DND-41 (cell line): ENCODE measurements at places on chromosomes 12 and 14.

DNA sequence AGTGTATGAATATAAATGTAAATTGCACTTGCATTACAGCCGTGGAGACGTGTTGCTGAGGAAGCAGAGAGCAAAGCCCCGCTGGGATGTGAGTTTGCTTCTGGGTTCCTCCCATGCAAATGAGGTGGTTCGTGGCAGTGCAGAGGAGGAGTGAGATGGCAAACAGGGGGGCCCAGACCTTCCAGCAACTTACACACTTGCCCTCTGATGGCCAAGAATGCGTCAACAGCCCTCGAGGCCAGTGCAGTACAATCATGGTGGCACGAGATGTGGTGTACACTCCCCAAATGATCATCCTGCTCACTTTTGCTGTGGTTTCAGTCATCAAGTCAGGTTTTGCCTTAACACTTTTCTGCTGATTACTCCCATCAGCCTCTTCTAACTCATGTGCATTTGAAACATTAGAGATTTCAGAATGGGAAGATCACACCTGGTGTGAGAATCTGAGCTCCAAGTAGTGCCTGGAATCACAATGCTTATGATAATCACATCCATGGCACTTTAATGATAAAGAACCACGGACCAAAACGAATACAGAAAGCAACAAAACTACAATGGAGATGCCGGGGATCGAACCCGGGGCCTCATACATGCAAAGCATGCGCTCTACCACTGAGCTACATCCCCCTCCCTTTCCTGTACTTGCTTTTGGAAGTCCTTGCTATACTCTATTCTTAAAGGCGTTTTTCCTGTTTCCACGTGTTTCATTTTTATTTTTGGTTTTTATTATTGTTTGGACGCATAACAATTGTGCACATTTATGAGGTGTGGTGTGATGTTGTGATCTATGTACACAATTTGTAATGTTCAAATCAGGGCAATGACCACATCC is 7.0 kb upstream of the UBC start:
- no peaks in the 10 kb centered on the region for H3K27me3 ChIP-seq
- no peaks in the 10 kb centered on the region for H3K36me3 ChIP-seq
- peaks cover 57% of the 10 kb centered on the region for H3K4me1 ChIP-seq
- DNase-seq = peak; percentile 76
- H3K4me3 ChIP-seq = peak overlapping the region; percentile 59

DNA sequence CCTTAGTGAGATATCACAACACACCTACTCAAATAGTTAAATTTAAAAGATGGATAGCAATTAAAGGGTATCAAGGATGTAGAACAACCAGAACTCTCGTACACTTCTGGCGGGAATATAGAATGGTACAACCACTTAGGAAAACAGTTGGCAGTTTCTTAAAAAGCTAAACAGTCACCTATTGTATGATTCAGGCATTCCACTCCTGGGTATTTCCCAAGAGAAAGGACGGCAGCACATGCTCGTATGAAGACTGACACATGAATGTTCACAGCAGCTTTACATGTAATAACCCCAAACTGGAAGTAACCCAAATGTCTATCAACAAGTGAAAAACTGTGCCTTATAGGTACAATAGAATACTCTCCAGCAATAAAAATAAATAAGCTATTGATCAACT is 465.2 kb downstream of the VRK1 start:
- H3K4me1 ChIP-seq = no peaks in the 10 kb centered on the region; the same call in 1 of the 2 replicates
- no peak overlapping the region for H3K27ac ChIP-seq
- no peaks in the 10 kb centered on the region for H3K27me3 ChIP-seq
- no peak for DNase-seq
- H3K36me3 ChIP-seq = no peaks in the 10 kb centered on the region

- no peaks in the 10 kb centered on the region for H3K27me3 ChIP-seq
- H3K4me1 ChIP-seq = no peaks in the 10 kb centered on the region
- H3K36me3 ChIP-seq = no peaks in the 10 kb centered on the region
- no peak for DNase-seq
- H3K27ac ChIP-seq = no peak overlapping the region
- H3K4me3 ChIP-seq = no peak overlapping the region
These were observed 91.6 kb upstream of the PTPRQ start for GRCh38 chr12:80352474-80352873.

DNA sequence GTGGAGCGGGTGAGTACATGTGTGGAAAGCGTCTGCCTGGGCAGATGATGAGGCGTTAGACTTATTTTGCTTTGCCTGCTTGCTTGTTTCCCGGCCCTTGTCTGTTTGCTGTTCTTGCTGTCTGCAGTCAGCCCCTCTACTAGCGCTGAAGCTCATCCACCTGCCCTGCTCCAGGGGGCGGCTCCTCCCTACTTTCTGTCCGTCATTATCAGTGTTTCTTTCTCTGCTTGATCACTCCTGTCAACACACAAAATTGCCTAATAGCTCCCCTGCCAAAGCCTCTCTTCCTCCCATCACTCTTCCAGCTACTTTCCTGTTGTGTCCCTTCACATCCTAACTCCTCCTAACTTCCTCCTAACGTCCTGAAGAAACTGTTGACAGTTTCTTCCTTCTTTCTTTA is 34.9 kb upstream of the GALNT8 start:
- H3K36me3 ChIP-seq = peaks cover 81% of the 10 kb centered on the region
- H3K4me3 ChIP-seq = no peak overlapping the region
- DNase-seq = no peak

DNA sequence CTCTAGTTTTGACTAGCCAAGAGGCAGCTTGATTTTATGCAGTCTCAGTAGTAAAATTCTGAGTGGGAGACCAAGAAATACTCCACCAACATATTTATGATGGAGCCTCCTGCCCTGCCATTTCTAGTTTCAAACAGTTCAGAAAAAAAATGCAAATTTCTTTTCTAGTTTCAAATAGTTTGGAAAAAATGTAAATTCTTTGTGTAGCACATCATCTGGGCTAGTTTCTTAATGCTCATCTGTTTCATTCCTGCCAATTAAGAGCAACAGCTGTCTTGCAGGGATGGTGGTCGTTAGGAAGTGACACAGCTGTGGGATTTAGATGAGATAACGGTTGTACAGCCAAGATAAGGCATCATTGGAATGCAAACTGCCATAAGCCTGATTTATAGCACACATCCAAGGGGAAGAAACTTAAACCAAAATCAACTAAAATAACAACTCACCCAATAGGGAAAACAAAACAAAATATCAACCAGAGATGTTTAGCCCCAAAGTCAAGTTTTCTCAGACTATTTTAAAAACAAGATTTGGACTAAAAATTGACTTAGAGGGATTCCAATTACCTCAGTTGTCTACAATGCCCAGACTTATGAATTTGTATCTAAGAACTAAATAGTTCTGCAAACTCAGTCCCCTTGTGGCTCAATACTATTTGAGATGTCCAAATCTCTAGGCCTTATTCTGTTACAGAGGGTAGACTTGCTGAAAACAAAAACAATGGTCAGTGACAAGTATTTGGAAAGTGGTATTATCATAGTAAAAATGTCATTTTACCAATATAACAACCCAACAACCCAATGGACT is 291.3 kb upstream of the ATP2B1 start:
- no peak for DNase-seq
- no peak overlapping the region for H3K4me3 ChIP-seq
- no peaks in the 10 kb centered on the region for H3K36me3 ChIP-seq
- H3K4me1 ChIP-seq = no peaks in the 10 kb centered on the region

DNA sequence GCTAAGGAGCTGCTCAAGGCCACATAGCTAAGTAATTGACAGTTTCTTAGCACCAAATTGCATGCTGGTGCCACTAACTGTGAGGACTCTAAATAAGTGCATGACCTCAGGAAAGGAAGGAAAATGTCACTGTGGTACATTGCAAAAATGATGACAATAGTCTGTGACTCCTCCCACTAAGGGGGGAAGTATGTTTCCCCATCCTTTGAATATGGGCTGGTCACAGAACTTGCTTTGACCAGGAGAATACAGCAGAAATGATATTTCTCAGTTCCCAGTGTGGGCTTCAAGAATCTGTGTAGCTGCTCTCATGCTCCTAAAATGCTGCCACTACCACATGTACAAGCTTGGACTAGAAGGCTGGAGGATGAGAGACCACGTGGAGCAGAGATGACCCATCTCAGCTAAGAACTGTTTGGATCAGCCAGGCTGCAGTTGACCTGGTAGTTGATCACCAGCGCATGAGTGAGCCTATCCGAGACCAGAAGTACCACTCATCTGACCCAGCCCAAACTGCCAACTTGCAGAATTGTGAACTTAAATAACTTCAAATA is 42.2 kb upstream of the NOS1 start:
- no peaks in the 10 kb centered on the region for H3K4me1 ChIP-seq
- no peaks in the 10 kb centered on the region for H3K36me3 ChIP-seq
- H3K27ac ChIP-seq = no peak overlapping the region
- DNase-seq = no peak
- H3K27me3 ChIP-seq = no peaks in the 10 kb centered on the region
- H3K4me3 ChIP-seq = no peak overlapping the region

GRCh38 chr14:42185718-42186117 is 579.0 kb downstream of the LRFN5 start:
- no peak for DNase-seq
- H3K27ac ChIP-seq = no peak overlapping the region
- H3K27me3 ChIP-seq = no peaks in the 10 kb centered on the region
- H3K36me3 ChIP-seq = no peaks in the 10 kb centered on the region

- peaks cover 23% of the 10 kb centered on the region for H3K4me1 ChIP-seq
- DNase-seq = no peak
- H3K27me3 ChIP-seq = no peaks in the 10 kb centered on the region
- no peaks in the 10 kb centered on the region for H3K36me3 ChIP-seq
These were observed 100.5 kb upstream of the SLC38A2 start for GRCh38 chr12:46472893-46473633.

DNA sequence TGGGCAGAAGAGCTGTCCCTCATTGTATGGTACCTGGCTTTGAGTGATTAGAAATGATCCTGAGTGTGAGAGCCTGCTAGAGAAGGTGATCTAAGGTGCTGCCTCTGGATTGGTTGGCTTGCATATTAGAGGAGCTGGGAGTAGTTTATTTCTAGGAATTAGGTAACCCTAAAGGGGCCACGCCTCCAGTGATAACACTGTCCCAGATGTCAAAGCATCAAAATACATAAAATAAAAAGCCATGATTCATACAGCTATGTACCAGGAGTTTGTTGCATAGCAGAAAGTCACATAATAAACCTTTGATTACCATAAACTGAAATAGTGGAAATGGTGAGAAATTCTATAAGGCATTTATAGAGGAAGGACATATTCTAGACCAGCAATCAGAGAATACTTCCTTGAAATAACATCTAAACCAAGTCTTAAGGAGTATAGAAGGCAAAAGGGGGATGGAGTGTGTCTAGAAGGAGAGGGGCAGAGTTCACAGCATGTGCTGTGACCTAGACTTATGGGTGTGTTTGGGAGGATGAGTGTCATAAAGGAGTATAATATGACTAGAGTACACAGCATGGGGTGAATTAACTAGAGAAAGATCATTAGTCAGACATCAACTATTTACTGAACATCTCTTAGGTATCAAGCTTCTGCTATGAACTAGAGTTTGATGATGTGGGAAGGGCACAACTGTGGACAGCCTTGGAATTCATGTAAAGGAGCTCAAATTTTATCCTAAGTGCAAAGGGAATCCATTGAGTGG is 686.4 kb downstream of the GALC start:
- H3K4me1 ChIP-seq = no peaks in the 10 kb centered on the region
- H3K27me3 ChIP-seq = no peaks in the 10 kb centered on the region
- DNase-seq = no peak
- no peaks in the 10 kb centered on the region for H3K36me3 ChIP-seq
- no peak overlapping the region for H3K4me3 ChIP-seq

DNA sequence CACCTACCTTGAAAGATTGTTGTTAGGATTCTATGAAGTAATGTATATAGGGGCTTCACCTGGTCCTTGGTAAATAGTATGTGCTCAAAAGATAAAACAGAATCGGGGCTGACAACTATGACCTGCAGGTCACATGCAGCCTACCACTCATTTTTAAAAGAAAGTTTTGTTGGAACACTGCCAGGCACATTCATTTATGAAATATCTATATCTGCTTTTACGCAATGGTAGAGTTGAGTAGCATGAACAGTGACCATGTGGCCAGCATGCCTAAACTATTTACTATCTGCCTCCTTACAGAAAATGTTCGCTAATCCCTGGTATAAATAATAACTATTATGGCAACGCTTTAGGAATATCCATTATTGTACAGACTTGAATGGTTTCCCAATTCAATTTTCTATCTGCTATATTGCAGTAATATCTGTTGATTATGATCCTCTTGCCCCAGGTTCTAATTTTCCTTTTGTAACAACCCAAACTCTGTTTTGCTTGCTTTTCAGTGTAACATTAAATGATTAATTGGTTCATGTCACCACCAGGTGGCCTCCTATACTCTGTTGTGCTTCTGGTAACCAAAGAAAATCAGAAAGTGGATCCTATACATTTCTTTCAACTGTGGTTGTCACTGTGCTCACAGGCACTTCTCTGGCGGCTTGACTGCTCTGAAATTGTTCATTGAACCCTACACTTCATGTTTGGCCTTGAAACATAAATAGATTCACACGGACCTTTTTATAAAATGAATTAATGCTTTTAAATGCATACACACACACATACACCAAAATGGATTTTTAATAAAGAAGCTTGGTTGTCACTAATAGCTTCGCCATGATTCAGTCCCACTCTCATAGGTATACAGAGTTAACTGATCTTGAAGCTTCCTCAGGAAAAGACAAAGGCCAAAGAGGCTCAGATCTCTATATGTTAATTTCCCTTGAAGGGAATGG is 227.7 kb upstream of the NPAS3 start:
- H3K27ac ChIP-seq = no peak overlapping the region
- H3K4me3 ChIP-seq = no peak overlapping the region

- H3K4me1 ChIP-seq = no peaks in the 10 kb centered on the region
- no peak overlapping the region for H3K27ac ChIP-seq
- H3K27me3 ChIP-seq = no peaks in the 10 kb centered on the region
- H3K4me3 ChIP-seq = no peak overlapping the region
- no peak for DNase-seq
These were observed 886.1 kb downstream of the BCL11B start for GRCh38 chr14:98385851-98386250.

DNA sequence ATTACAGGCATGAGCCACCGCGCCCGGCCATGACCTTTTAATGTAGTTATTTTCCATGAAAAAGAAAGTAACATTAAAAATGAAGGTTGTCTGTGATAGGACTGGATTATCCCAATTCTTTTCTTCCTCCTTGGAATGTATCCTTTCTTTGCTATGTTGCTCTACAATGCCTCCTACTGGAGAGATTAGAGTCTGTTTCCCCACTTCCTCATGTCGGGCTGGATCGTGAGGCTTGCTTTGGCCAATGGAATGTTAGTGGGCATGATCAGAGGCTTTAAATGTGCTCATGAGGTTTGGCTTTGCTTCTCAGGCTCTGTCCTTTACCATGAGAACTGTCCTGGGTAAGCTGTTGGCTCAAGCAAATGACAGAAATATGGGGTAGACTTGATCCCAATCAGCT is 34.7 kb upstream of the SOCS2 start:
- H3K27ac ChIP-seq = no peak overlapping the region
- H3K36me3 ChIP-seq = peaks cover 5% of the 10 kb centered on the region
- H3K4me1 ChIP-seq = no peaks in the 10 kb centered on the region
- H3K4me3 ChIP-seq = no peak overlapping the region
- no peak for DNase-seq

GRCh38 chr12:15829949-15830348 is 40.8 kb upstream of the EPS8 start:
- H3K36me3 ChIP-seq = no peaks in the 10 kb centered on the region
- DNase-seq = no peak
- no peaks in the 10 kb centered on the region for H3K4me1 ChIP-seq

GRCh38 chr14:38536376-38537038 is 280.6 kb upstream of the CLEC14A start:
- no peaks in the 10 kb centered on the region for H3K4me1 ChIP-seq
- H3K27ac ChIP-seq = no peak overlapping the region
- no peaks in the 10 kb centered on the region for H3K36me3 ChIP-seq
- H3K27me3 ChIP-seq = no peaks in the 10 kb centered on the region

GRCh38 chr12:89156340-89156739 is 196.0 kb downstream of the DUSP6 start:
- no peak overlapping the region for H3K4me3 ChIP-seq
- no peak for DNase-seq
- H3K27ac ChIP-seq = no peak overlapping the region
- H3K4me1 ChIP-seq = peaks cover 22% of the 10 kb centered on the region
